Cortex of kidney (tissue), 1 donor: ENCODE measurements at places on chromosomes 6 and 20.

DNA sequence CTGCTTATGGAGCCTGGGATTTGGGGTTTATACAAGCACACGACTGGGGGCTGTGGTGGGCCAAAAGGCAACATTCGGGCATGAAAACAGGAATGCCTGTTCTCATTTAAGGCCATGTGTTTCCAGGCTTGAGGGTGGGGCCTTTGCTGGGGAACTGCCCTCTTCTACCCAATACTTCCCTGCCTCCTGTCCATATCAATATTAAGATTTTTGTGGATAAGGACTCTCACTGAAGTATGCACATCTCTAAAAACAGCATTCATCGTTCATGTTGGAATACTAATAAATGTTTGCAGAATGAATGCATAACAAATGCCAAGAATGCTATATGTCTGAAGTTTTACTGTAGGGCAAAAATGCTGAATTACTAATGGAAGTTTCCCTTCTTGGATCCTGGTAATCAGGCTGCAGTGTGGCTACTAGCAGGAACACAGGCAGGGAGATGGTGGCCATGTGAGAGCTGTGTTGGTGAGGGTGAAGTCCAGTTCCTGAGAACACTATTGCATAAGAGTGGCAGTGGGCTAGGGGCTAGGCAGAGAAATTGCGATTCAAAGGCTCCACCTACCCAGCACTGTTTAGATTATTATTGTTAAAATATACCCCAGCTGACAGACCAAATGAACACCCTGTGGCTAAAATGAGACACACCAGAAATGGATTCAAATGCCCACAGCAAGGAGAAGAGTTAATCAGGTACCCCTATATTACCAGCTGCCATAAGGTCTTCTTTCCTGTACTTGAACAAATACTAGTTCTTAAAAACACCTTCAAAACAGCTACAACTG lies 644.3 kb downstream of the EPM2A start:
- DNase-seq, result no peak

DNA sequence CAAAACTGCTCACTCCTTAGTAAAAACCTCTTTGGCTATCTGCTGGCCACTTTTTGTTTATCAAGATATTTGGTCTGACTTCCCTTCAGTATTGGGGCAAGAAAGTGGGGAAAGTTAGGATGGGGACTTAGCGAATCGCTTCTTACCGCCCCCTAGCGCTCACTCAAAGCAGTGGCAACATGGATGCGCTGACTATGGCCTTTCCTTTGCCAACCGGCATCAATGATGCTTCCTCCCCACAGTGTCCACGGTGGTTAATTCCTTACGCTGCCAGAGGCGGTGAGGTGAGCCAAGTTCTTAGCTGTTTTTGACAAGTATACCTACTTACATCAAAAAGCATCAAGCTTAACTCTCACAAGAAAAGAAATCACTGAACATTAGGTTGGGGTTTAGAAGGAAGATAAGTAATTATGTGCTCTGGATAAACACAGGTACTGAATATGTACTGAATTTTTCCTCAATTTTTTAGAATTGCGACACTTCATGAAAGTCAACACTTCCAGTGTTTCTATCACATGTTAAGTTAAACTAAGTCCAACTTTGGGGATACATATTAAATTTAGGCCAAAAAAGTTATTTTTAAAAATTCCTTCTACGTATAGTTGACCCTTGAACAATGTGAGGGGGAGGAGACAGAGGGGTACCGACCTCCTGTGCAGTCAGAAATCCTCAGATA lies 86.7 kb downstream of the GMDS start:
- no peak for DNase-seq

- DNase-seq, result no peak
Measured at GRCh38 chr6:167688123-167688522, 138.6 kb upstream of the AFDN start.

DNA sequence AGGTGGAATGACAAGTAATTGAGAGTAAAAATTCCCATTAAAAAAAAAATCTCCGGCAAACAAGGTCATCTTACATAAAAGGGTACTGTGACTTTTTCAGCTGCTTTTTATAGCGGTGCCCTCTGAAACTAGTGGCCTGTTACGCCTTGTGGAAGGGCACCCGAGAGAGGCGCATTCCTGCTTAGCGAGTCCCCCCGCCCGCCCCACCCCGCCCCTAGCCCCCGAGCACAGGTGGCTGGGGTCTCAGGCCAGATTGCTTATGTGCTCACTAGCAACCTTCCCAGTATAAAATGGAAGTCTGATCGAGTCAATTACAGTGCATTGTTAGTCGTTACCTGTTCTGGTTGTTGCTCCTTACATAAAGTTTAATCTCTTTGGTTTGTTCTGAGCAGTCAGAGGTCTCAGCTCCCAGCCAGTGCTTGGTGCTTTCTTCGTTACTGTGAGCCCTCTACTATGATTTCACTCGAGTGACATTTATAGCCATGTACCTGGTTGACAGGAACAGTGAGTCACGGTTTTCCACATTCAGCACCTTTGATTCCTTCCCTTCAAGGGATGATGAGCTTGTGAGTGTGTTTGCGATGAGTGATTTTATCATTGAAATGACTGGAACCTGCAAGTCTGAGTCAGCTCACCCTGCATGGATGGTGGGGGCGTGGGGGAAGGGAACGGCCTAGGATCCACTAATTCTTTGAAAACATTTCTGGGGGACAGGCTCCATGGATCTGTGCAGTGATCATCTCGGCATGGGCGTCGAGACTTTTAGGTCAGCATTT lies 47.6 kb downstream of the ZDHHC14 start:
- no peak for DNase-seq

- no peak for DNase-seq
Measured at GRCh38 chr6:31702405-31702818, 712 bp downstream of the ABHD16A start.

- DNase-seq, result no peak
Measured at GRCh38 chr6:21185861-21186478, 407.6 kb upstream of the SOX4 start.

DNA sequence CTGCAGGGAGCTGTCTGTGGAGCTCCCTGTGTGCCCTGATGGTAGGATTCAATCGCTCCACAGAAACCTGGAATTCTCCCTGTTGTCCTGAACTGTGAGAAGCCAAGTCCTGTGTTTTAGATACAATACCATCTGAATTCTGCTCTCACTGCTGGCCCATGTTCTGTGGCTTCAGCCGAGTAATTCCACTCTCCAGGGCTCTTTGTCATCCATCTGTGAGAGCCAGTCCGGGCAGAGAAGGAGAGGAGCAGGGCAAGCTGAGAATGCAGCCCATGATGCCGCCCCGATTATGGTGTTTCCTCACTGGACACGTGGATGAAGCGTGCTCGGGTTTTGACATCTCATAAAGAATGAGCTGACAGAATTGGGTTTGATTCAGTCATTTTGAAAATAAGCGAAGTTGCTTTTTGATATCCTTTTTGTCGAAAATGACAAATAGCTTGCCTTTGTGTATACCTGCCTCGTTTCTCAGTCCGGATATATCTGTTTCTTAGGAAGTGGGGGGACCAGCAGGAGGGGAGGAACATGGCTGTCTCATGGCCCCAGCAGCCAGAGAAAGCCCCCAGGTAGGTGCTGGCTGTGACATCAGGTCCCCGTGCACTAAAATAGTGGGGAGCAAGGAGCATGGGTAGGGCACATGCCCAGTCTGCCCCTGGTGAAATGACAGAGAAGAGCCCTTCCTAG lies 8.2 kb upstream of the CD93 start:
- no peak for DNase-seq

DNA sequence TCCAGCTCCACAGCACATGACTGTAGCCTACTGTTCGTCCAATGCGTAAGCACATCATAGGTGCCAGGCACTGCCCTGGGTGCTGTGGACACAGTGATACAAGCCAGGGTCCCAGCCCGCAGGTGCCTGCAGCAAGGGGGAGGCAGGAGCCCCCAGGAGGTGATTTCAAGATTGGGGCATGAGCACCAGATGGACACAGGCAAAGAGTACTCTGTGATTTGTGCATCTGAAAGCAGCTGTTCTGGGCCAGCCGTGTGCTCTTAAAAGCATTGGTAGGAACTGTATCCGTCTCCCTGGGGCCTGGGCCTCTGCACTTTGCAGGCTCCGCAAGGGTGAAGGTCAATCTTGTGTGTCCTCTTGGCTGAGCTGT lies 149.8 kb downstream of the SYCP2 start:
- DNase-seq, result no peak

DNA sequence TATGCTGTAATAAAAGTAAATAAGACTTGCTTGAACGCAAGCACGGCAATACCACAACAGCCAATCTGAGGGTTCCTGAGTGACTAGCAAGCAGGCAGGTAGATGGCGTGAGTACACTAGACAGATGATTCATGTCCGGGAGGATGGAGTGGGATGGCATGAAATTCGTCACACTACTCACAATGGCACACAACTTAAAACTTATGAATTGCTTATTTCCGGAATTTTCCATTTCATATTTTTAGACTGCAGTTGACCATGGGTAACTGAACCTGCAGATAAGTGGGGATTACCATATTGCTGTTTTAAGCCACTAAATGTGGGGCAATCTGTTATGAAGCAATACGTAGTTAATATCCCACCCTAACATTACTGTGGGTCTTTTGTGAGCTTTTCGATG lies 93.6 kb upstream of the NFATC2 start:
- DNase-seq, result no peak
